Naive thymus-derived CD8-positive, alpha-beta T cell (primary cell): ENCODE measurements at places on chromosomes 7 and 10. TPM values are rescaled to one million over a fixed set of nuclear protein-coding genes. Genes with fewer than 3 reads are reported as not detected.
A peak's percentile ranks its signal among the peaks of the same experiment; 100 is the strongest.

DNA sequence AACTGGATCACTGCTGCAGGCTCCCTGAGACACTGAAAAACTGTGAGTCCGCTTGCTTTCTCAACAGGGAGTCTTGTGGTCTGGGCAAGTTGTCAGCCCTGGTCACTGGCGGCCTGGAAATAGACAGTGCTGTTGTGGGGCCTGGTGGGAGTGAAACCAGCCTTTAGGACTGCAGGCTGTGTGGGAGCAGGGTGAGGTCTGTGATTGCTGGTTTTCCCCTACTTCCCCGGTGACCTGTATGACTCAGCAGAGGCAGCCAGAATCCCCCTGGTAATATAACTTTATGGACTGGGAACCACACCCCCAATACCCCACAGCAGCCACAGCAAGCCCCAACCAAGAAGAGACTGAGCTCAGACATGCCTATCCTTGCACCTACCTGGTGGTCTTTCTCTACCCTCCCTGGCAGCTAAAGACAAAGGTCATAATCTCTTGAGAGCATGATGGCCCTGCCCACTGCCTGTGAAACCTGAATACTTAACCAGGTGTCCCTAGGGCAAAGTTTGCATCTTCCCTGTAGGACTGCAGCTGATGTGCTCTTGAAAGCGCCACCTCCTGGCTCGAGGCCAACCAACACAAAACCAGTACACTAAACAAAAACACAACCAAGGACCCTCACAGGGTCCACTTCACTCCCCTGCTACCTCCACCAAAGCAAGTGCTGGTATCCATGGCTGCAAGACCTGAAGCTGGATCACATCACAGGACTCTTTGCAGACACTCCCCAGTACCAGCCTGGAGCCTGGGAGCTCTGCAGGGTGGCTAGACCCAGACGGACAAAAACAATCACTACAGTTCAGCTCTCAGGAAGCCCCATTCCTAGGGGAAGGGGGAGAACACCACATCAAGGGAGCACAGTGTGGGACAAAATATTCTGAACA, 7.2 kb upstream of the ADAM22 start:
- no peak for DNase-seq

DNA sequence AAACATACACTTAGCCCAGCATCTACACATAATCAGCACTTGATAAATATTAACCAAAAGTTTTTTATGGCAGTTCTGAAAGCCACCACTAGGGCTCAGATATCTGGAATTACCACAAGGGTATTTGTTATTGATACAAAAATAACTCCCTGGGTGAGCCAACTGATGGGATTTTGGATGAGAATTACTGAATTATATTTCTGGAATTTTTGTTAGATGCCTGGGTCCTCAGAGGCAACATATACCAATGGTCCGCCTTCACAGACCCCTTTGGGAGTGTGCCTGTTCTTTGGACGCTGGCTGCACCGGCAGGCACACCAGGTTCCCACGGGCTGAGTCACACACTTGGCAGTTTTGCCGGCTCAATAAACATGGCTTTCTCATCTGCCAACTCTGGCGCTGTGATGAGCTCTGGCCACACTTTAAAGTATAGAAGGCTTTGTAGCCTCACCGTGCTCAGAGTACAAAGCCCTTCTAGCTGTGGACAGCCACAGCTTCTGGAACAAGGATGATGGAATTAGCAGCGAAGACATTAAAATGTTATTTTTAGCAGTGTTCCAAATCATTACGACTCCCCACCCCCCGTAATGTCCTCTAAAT, 24.5 kb upstream of the EEPD1 start:
- DNase-seq, result no peak

DNA sequence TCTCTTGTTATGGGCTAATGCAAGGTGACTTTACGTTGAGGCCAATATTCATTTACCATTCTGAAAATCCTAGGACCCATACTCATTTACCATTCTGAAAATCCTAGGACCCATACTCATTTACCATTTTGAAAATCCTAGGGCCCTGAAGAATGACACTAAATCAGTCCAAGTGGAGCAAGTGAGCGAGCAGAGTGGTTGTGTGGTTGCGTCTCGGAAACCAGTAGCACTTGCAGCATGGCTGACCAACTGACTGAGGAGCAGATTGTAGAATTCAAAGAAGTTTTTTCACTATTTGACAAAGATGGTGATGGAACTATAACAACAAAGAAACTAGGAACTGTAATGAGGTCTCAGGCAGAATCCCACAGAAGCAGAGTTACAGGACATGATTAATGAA, 6.9 kb downstream of the SAR1A start:
- no peak for DNase-seq

GRCh38 chr10:113341138-113341537, 211.7 kb upstream of the HABP2 start:
- no peak for DNase-seq

- DNase-seq, result no peak
These were observed 11.3 kb downstream of the PLCE1 start for GRCh38 chr10:94005050-94005449.

The ELOVL3 gene
- not detected for total RNA-seq

GRCh38 chr10:6164271-6165095, 38.2 kb upstream of the PFKFB3 start:
- DNase-seq, result peak; percentile 40
